ENCODE measurements at places on chromosomes 2 and 18.

GRCh38 chr2:208361077-208361441 lies 45.5 kb upstream of the PTH2R start:
- no peak for DNase-seq

GRCh38 chr2:17083902-17084301 lies 418.3 kb upstream of the CYRIA start:
- peak; percentile 83 for DNase-seq

DNA sequence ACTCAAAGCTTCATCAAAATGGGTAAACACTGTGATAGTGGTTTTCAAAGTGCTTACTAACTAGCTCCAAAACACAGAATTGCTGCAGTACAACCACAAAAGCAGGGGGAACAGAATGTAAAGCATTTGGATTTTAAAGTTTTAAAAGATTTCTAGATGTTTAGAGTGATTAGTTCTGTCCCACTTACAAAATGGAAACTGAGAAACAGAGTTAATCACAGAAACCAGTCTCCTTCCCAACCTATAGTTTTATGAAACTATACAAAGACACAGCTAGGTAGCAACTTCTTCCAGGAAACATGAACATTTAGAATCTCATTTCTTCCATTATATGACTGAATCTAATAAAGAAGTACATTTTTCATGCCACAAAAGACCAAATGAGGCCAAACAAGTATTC lies 73.8 kb upstream of the HNRNPA3 start:
- no peak for DNase-seq

DNA sequence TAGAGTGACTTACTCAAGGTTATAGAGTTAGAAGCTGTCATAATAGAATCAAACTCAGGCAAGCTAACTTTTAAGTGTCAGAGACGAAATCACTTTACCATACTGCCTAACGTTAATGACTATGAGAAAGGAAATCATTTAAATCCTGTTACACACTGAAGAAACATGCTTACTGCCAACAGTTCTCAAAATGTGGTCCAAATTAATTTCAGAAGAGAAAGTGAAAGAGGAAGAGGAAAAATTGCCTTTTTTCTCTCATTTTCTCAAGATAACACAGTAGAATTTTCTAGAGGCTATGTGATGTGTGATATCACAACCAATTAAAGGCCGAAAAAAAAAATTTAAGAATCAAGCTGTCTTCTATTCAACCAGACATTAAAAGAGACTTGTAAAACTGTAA lies 1362.7 kb upstream of the CHAC2 start:
- DNase-seq, result no peak

DNA sequence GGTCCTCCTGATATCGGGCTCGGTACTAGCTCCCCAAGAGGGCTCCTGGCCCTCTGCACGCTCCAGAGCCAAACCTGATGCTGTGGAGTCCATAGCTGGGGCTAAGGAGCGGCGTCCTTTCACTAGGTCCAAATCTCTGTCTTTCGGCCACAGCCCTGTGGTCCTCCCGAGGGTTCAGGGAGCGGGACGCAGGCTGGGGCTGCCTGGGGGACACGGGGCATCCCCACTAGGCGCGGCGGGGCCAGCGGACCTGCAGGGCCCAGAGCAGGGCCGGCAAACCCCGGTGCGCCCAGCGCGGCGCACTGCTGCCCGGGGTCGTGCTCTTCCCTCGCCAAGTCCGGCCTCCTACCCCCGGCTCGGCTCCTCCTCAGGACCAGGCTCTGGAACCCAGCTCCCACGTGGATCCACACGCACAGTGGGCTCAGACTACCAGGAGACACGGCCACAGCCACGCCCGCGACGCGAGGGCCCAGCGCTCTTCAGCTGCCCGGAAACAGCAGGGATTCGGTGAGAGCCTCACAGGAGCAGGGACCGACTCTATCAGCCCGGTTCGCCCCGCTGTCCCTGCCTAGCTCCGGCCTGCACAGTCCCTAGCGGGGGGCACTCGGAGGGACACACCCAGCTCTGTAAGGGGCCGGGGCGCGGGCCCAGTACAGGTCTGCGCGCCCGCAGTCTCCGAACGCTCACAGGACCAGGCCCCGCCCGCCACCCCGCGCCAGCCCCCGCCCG lies 593 bp downstream of the ZNF514 start:
- peak; percentile 31 for DNase-seq

GRCh38 chr2:230644356-230644935 lies 68.2 kb upstream of the CAB39 start:
- DNase-seq, result no peak

DNA sequence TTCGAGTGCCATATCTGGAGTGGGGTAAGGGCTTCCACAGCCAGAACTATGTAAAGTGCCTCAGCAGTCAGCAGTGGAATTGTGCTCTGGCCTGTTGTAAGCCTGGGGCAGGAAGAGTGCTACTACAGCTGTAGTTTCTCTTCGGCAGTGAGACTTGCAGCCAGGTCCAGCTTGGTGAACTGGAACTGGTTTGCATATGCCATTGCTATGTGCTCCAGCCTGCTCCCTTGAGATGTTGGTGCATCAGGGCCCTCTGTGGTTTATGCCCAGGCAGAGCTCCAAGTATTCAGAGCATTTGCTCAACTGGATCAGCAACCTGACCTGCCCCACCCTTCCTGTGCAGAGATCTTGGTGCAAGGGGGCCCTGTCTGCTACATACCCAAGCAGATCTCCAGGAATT lies 47.8 kb downstream of the ZNF804A start:
- peak; percentile 37 for DNase-seq

DNA sequence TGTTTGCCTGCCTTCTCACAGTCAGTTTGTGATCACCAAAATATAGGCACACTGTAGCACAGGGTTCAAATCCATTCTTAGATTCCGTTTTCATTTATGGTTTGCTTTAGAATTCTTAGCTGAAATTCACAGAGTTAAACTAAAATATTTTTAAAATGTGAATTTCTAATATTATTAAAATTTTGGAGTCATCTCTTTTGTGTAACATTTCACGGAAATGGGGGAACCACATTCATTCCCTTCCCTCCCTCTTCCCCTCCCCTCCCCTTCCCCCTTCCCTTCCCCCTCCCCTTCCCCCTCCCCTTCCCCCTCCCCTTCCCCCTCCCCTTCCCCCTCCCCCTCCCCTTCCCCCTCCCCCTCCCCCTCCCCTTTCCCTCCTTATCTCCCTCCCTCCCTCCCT lies 11.4 kb upstream of the LDAH start:
- no peak for DNase-seq

GRCh38 chr2:65377556-65378192 lies 54.7 kb downstream of the SPRED2 start:
- peak; percentile 80 for DNase-seq

DNA sequence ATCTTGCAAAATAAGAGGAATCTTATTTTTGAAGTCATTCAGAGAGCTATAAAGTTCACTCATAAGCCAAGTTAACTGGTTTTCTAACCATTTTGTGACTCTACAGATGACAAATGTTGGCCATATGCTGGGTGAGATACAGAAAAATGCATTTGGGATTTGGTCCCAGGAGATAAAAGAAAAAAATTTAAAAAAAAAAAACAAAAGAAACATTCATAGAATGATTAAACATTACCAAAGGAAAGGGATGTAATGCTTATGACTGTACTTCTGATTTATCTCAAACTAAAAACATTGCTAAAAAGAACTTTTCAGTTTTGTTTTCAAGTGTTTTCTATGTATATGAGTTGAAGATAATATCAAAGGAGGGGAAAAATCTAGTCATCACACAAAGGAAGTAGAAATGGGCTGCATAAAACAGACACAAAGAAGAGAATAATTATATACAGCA lies 43.1 kb downstream of the PELI1 start:
- DNase-seq, result peak; percentile 36

GRCh38 chr2:7994397-7994951 lies 687.4 kb upstream of the ID2 start:
- no peak for DNase-seq

DNA sequence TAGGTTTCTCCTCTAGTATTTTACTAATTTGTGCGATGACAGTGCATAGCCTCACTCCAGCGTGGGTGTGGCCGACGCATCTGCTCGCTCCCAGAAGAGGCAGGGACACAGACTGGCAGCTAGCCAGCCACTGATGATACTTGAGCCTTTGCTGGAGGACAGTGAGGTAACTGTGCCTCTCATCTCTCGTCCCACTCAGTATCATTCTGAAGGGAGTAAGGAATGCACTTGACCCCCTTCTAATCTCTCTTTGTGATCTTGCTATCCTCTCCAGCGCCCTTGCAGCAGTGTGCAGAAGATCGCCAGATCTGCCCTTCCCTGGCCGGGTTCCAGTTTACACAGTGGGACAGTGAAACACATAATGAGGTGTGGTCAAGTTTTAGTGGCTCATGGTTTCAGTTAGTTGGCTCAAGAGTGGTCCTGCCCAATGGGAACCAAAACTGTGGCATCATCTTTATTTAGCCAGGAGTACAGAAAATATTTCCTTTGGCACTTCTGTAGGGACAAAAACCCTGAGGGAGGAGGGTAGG lies 17.5 kb downstream of the NCAPH start:
- no peak for DNase-seq

GRCh38 chr2:154974041-154974440 lies 275.5 kb downstream of the KCNJ3 start:
- DNase-seq, result no peak

DNA sequence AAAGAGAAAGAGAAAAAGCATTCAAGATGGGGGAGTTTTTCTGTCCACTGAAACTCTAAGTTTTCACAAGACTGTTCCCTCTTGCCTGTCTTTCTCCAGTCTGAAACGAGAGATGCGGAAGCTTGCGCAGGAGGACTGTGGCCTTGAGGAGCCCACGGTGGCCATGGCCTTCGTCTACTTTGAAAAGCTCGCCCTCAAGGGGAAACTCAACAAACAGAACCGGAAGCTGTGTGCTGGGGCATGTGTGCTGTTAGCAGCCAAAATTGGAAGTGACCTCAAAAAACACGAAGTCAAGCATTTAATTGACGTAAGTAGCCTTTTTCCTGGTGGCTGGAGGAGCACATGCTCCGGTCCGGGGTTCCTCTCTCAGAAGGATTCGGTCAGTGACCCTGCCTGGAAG lies 118.3 kb downstream of the CABLES1 start:
- DNase-seq, result no peak

- DNase-seq, result no peak
These were observed 33.7 kb upstream of the STAT4 start for GRCh38 chr2:191184457-191184856.

DNA sequence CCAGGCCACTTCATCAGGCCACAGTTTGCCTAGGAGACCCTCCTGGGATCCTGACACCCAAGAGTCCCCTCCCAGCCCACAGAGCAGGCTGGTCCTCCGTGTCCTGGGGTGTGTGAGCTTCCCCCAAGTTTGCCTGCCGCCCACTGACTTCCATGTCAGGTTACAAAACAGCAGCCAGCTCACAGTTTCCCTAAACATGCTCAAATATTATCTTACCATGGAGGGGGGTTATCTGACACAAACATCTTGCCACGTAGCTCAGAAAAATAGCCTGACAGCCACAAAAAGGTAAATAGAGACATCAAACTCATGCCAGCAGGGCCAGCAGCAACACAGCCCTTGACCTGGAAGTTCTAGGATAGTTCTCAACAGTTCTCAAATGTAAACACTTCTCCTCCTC lies 346.5 kb downstream of the TNS1 start:
- DNase-seq, result no peak

- DNase-seq, result no peak
These were observed 9.7 kb upstream of the SKOR2 start for GRCh38 chr18:47260924-47261701.

- DNase-seq, result no peak
These were observed 405.8 kb upstream of the ID2 start for GRCh38 chr2:8276026-8276425.

DNA sequence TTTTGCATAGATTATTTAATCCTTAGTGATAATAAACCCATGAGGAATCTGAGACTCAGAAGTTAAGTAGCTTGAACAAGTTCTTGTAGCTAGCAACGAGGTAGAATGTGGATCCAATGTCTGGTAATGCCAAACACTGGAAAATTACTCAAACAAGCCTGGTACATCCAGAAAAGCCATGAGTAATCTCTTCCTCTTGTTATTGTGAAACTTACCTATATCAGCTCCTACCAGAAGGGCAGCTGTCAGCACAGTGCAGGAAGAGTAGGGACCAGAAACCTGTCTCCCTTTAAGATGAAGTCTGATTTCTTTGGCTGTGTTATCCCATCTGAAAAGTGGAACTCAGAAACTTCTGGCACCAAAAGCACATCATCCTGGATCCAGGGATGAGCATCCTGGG lies 7.7 kb upstream of the SERPINB8 start:
- DNase-seq, result no peak

- DNase-seq, result no peak
These were observed 49.7 kb upstream of the ABCA12 start for GRCh38 chr2:215188078-215188477.

- DNase-seq, result no peak
These were observed 8.2 kb downstream of the FBXO11 start for GRCh38 chr2:47897883-47898731.

DNA sequence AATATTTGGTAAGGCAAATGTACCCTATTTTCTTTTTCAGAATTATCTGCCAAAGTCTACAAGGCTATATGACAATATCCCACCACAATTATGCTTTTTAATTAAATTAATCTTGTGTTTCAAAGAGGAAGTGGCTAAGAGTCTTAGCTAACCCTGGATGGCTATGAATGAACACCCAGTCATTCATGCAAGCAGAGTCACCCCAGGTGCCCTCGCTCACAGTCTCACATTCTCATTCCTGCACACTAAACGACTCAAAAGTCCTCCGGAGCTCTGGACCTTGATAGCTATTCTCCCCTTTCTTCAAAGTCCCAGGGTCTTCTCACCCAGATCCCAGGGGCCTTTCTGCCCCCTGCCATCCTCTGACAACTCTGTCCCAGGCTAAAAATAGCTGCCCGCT lies 42.1 kb upstream of the MRPL19 start:
- DNase-seq, result peak; percentile 29

- no peak for DNase-seq
These were observed 95.6 kb upstream of the ACVR1 start for GRCh38 chr2:157971702-157972101.

DNA sequence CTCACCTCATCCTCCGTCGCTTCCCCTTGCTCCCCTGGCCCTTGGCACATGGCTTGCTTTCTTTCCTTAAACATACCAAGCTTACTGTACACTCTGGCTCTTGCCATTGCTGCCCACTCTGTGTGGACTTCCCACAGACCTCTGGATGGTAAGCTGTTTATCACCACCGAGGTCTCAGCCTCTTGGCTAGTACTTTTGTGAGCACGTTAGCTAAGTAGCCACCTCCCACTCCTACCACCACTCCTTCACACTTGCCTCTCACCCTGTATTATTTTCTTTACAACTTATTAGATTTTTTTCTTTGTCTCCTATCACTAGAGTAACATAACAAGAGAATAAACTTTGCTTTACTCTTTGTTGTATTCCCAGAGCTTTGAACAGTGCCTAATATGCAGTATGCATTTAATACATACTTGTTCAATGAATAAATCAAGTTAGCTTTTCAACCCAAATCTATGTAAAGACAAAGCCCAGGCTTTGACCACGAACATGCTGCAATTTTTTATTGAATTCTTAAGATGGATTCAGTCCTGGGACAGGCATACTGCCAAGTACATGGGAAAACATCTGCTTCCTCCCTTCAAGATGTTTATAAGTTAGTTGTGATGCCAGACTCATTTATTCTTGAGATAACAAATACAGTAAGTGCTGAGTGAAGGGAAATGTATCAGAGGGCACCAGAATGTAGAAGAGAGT lies 25.0 kb upstream of the MSGN1 start:
- peak; percentile 94 for DNase-seq
